ENCODE measurements at places on chromosomes 12 and 14. TPM values are rescaled to one million over a fixed set of nuclear protein-coding genes. Genes with fewer than 3 reads are reported as not detected.

DNA sequence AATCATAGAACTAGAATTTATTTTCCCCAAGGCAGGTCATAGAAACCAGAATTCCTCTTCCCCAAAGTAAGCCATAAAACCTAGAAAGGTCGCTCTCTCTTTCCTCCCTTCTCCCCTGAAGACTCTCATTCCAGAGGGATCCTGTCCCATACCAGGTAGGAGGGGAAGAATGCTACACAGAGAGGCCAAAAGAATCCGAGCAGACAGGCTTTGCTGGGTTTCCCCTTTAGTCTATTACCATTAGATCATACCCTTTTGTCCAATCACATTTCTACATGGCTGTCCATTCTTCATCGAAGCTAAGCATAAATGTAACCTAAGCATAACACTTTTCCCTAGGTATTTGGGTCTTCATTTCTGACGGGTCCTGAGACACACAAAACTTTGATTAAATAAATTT is 204.5 kb downstream of the SPTSSA start:
- DNase-seq = peak; percentile 38

- DNase-seq = no peak
Observed at GRCh38 chr12:1367331-1368291, 226.8 kb downstream of the FBXL14 start.

- DNase-seq = no peak
Observed at GRCh38 chr14:75835156-75835725, 146.6 kb downstream of the TGFB3 start.

DNA sequence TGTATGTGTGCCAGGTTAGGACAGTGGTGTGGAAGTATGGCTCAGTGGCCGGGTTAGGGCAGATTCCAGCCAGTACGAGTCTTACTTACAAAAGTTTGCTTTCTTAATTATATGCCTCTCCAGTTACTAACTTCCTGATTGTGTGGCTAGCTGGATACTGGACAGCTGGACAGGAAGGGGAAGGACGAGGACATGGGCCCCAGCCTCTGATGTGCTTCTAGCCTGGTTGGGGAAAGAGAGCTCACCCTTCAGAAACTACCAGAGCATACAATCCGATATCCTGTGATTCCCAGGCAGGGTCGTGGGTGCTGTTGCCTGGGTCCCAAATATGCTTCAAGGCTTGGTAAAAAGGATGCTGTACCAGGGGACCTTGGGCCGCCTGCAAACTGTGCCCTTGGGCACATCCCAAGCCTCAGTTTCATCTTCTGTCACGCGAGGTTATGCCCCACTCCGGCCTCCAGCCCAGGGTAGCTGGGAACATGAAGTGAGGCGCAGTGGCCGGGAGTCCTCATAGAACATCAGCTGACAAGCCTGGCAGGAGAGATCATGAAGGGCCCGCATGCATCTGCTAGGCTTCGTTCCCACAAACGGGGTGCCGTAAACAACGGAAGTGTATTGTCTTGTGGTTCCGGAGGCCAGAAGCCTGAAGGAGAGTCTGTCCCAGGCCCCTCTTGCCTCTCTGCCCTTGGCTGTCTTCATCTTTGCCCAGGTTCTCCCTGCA is 23.2 kb upstream of the RIN3 start:
- no peak for DNase-seq

DNA sequence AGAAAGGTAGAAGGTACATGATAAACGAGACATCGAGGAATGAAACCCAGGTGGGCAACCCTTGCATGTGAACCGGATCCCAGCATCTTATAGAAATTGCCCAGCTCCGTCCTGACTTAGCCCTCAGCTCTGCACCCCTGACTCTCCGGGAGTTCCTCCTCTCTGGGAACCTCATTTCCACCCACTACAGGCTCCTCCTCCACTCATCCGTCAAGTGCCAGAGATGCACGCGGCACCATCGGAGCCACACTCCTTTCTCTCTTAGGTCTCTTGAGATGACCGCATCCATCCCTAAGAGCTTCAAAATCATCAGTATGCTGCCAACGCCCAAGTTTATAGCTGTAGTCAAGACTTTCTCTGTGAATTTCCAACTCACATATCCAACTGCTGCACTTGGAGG is 84.7 kb downstream of the TTC7B start:
- no peak for DNase-seq

DNA sequence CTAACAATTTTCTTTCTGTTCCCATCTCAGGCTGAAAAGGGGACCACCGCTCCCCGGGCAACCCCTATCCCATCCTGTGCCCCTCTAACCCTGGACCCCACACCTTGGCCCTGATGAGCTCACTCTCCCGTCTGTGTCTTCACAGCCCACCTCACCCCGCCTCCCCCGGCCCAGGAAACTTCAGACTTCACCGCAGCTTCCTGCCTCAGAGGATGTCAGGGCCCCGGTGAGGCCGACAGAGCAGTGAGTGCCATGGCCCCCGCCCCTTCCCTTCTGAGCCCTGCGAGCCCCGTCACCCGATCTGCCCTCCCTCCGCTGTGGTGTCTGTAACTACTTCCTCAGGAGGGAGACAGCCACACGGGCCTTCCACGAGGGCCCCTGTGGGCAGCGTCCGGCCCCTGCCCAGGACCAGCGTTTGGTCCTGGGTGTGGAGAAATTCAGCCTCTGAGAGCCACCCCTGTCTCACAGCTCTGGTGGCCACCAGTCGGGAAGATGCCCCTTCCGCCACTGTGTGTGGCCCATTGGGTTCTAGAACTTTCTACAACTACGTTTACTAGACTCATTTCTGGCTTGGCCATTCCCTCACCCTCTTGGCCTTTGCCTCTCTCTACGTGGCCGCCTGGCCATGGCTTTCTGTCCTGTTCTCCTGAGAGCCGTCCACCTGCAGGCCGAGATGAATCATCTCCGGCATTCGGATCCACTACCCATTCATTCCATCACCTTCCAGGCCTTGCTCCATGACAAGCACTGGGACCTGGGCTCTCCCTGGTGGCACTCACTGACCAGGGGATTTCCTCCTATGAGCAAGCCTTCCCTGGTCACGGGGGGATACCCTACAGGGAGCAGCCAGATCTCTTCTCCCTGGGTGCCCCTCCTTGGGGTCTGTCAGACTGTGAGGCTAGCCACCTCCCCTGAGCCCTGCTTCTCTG is 3.4 kb downstream of the RHOF start:
- DNase-seq = peak; percentile 86

DNA sequence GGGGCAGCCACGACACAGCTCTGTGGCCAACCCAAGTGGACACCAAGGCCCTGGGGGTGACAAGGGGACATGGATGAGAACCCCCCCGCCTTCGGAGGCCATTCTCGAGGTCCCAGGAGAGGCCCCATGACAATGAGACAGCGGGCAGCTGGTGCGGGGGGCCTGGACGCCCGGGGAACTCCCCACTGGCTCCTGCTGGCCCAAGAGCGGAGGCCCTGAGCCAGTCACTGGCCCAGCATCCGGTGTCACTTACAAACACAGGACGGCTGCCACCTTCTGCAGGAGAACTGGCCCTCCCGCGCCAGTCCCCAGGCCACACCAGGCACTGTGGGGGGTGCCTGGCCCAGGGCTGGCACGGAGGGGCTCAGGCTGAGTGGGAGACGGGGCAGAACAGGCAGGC is 51.4 kb downstream of the NCOR2 start:
- no peak for DNase-seq

- DNase-seq = no peak
Observed at GRCh38 chr12:114709112-114709511, 25.1 kb upstream of the TBX3 start.

- no peak for DNase-seq
Observed at GRCh38 chr14:56247495-56248200, 129.4 kb downstream of the PELI2 start.

GRCh38 chr14:52068615-52069306 is at the start of gene NID2:
TSS of gene NID2 (minus strand) at chr14:52069059. CDS start at chr14:52068994, 65 bp downstream.
- DNase-seq = peak; percentile 95

GRCh38 chr14:81437244-81437643 is 37.1 kb upstream of the STON2 start:
- no peak for DNase-seq

GRCh38 chr14:73634011-73634833 is 10.6 kb upstream of the DNAL1 start:
- peak; percentile 29 for DNase-seq

DNA sequence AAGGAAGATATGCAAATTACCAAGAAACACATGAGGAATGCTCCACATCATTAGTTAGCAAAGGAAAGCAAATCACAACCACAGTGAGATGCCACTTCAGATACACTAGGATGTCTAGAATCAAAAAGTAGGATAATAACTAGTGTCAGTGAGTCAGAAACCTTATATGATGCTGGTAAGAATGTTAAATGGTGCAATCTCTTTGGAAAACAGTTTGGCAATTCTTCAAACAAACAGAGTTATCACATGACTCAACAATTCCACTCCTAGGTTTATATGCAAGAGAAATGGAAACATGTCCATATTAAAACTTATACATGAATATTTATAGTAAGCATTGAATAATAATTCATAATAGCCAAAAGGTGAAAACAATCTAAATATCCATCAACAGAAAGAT is 220.9 kb downstream of the FOXG1 start:
- DNase-seq = no peak

The SERPINA10 gene
- not detected for total RNA-seq

The TAS2R31 gene
- not detected for total RNA-seq

The NPFF gene
- not detected for total RNA-seq

The IRF9 gene
- total RNA-seq = 25.5 TPM

The RAD9B gene
- total RNA-seq = 0.40 TPM

The CISTR gene
- total RNA-seq = not detected

The PPFIA2 gene
- 1.8 TPM for total RNA-seq

The FAM90A1 gene
- 0.17 TPM for total RNA-seq

The MYF5 gene
- not detected for total RNA-seq

The RBM25 gene
- 57.4 TPM for total RNA-seq
